Central memory CD4-positive, alpha-beta T cell (primary cell): ENCODE measurements at places on chromosomes 6 and 20.

DNA sequence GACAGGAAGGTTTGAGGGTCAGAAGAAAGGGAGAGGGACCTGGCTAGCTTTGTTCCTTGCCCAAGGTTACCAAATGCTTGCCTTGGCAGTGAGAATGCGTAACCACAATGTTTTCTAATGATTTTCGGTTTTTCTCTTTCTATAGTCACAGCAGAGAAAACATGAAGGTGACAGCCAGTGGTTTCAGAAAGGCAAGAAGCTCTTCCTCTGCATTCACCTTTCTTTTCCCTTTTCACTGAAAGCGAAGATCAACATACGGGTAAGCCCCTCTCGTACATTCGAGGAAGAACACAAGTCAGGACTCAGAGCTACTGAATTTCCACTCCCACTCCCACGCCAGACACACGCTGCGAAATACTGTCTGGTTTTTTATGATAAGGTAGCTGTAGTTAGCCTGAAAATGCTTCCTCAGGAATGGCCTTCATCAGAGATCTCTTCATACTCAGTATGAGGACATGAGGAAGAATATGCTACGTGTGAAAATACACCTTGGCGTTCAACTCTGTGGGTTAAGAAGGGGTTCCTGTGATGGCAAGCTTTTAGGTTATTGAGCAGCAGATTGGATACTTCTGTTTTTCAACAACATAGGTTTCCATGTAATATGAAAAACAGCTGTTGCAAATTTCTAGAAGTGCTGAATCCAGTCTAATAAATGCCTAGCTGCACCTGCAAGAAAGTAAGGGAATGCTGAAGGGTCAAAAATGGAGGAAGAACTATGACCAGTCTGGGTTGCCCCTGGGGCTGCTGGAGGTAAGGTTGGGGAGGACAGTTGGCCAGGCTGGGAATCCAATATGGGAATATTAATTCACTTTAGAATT lies 7.4 kb upstream of the CD83 start:
- no peak for DNase-seq

DNA sequence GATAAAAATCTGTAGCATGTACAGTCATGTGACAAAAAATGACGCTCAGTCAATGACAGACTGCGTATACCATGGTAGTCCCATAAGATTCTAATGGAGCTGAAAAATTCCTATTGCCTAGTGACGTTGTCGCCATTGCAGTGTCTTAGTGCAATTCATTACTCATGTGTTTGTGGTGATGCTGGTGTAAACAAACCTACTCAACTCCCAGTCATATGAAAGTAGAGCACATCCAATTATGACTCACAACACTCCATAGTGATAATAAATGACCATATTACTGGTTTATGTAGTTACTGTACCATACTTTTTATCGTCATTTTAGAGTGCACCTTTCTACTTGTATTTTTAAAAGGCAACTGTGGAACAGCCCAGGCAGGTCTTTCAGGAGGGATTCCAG lies 45.0 kb downstream of the TFAP2A start:
- no peak for DNase-seq

DNA sequence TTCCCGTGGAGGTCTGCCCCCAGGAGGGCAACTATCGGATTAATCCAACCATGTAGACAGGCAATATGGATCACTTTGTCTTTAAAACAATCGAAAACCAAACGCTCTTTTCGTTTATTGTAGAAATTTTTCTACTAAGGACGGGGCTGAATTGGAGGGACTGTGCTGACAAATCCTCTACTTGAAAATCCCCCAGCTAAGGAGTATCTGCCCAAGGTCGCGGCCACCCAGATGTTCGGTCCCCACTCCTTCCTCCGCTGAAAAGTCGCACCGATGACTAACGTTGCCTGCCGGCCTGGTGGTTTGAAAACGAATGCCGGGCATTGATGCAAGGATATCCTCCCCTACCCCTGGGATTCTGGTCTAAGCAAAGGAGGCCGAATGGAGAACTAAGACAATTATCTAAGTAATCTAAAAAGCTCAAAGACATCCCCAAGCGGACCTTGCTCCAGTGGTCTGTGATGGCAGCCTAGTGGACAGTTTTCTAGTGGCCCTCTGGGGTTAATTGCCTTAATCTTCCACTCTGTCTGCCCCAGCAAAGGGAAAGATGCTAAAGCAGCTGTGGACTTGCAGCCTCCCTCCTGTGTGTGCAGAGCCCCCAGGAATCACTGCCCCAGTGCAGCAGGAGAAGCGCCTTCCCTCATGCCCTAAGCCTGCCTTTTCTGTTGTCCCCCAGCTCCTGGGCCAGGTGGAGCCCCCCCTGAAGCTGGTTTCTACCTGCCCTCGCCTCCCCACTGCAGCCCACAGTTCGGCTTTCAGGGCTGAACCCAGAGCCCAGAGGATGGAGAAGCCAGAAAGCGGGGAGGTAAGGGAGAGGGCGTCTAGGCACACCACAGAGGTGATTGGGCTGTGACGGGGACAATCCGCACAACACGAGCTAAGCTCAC lies 3.6 kb upstream of the FOXC1 start:
- no peak for DNase-seq

- DNase-seq = no peak
These were observed 24.9 kb downstream of the COL21A1 start for GRCh38 chr6:56222499-56222898.

GRCh38 chr20:23407781-23408464 lies 13.4 kb downstream of the NAPB start:
- no peak for DNase-seq

DNA sequence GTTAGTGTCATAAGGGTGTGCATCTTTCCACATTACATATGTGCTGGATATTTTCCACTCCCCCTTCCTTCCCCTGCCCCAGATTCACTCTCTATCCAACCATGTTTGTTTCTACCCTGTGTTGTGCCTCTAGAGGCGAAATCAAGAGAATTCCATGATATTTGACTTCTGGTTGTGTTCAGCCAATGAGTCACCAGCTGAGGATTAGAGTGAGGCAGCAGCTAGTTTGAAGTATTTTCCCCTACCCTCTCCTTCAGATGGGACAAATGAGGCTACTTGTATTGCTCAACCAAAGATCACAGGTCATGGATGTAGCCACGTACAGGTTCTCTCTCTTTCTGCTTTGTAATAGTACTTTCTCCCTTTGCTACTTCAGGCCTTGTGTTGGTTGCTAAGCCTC lies 24.5 kb upstream of the OR2J2 start:
- no peak for DNase-seq

DNA sequence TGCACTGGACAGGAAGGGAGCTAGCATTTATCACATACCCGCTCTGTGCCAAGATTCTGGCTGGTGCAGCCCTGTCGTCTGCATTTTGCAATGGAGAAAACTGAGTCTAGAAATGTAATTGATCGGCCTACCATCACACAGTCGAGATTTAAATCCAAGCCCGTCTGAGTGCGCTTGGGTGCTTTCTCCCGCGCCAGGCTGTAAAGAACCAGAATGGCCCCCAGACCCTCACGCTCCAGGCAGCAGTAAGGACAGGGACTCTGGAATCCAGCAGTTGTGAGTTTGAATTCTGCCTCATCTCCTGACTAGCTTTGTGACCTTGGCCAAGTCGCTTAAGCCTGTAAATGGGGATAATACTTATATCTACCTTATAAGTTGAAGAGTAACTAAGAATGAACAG lies 10.8 kb downstream of the DYNLRB1 start:
- DNase-seq = no peak

DNA sequence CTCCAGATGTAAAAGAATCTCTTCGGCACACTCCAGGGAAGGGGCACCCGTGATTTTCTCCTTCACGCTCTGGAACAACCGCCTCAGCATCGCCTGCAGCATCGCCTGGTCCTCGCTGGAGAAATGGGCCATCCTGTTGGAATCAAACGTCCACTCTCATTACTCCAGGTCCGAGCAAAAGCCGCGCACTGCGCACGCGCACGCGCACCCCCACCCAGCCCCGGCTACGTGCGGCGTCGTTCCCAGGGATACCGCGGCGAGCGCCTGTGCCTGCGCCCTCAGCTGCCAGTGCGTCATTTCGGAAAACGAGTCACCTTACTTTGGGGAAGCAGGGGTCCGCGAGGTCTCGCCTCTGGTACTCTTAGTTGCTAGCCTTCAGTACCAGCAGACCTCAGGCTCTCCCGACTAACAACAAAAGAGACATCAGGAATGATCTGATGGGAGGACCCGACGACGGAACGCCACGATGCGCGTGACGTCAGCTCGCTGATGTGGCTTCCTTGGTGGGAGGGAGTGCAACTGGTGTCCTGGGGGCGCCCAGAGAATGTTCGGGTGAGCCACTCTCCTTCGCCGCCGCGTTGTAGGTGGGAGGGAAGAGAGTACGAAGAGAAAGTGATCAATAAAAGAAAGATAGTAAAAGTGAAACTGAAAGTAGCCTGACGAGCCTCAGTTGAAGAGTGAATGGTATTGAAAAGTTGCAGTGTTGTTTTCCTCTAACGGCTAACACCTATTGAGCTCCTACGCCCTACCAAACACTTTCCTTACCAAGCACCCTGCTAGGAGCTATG lies at the start of gene TBC1D32:
Gene TBC1D32, minus strand, starts transcription at position 182 of the 788 bp plus-strand sequence. Its CDS starts 50 bp downstream, at position 132.
- DNase-seq = peak; percentile 87

GRCh38 chr6:159104163-159104925 lies 59.6 kb upstream of the TAGAP start:
- DNase-seq = peak; percentile 73

DNA sequence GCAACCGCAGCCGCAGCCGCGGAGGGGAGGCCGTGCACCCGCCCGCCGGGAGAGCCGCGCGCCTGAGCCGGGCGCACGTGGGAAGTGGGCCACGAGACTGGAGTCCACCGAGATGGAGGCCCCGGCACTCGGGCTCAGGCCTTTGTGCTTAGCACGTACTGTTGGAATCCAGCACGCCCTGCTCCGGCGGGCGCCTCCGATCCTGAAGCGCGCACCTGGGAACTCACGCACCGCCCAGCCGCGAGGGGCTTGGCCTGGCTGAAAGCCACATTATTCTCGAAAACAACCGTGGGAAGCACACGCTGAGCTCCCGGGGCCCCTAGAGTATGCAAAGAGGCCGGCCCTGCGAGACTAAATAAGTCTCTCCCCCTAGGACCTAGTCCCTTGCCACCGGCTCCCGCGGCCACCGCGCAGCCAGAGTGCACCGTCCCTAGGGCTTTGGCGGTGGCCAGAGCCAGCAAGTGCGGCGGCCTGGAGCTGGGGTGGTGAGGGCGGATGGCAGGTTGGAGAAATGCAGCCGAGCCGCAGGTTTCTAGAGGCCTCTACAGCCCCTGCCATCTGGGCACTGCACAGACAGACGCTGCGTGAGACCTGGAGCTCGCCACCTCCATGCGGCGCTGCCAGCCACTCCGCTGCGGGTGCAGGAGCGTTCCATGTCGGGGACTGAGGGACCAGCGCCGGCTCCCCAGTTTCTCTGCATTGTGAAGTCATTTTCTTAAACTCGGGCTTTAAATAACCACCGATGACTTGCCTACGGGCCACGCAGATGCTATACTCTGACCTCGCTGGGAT lies 42.0 kb upstream of the LY86 start:
- no peak for DNase-seq

GRCh38 chr20:44861531-44862006 lies 23.9 kb upstream of the YWHAB start:
- DNase-seq = no peak

GRCh38 chr6:141956868-141957267 lies 175.9 kb upstream of the GJE1 start:
- DNase-seq = no peak

GRCh38 chr6:139144490-139145085 lies 9.7 kb downstream of the HECA start:
- DNase-seq = no peak

DNA sequence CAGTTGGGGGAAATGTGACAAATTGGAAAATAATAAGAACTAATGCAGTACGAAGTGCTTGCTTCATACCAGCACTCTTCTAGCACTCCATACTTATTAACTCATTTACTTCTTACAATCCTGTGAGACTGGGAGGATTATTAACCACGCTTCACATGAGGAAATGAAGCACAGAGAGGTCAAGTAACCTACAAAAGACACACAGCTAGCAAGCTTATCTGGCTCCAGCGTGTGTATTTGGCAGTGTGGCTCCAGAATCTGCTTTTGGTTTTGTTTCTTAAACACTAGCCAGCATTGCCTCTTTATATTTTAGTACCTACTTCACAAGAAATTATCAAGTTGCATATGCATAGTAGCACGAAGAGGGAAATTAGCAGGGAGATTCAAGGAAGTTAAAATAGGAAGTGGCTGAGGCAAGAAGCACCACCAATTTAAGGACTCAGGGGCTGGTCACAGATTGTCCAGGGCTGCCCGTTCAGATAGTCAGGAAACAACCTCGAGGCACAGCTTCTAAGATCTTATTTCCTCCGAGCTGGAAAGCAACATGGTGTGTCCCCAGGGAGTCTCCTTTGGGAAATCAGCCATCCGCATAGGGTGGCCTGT lies 302.7 kb upstream of the PRDM1 start:
- DNase-seq = no peak

DNA sequence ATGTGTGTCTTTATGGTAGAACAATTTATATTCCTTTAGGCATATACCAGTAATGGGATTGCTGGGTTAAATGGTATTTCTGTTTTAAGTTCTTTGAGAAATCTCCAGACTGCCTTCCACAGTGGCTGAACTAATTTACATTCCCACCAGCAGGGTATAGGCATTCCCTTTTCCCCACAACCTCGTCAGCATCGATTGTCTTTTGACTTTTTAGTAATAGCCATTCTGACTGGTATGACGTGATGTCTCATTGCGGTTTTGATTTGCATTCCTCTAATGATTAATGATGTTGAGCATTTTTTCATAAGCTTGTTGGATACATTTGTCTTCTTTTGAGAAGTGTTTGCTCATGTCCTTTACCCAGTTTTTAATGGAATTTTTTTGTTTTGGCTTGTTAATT lies 5.3 kb upstream of the TASP1 start:
- no peak for DNase-seq

GRCh38 chr20:19783966-19784401 lies 25.9 kb downstream of the RIN2 start:
- DNase-seq = no peak

DNA sequence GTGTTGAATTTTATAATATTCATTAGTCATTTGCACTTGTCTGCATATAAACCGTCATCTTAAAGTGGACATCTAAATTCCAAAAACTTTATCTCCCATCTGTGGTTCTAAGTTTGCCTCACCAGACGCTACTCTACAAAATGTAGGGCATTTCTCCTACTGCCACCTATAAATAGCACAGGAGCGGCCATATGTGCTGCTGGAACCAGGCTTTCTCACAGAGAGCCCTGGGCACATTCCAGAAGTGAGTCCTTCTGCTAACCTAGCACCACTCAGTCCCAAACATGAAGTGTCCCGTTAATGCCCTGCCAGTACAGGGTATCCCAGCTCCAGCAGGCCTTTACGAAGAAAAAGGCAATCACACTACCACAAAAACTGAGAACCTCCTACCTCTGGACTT lies 153.7 kb downstream of the TMEM242 start:
- no peak for DNase-seq

GRCh38 chr6:133854364-133855275 lies 34.3 kb upstream of the TCF21 start:
- no peak for DNase-seq

- no peak for DNase-seq
These were observed 1.6 kb downstream of the CEP43 start for GRCh38 chr6:167000759-167001158.

- no peak for DNase-seq
These were observed 184.2 kb upstream of the MAN1A1 start for GRCh38 chr6:119533603-119534279.

GRCh38 chr6:157754351-157754750 lies 68.7 kb upstream of the SNX9 start:
- no peak for DNase-seq
